T-cell (primary cell): ENCODE measurements at places on chromosomes 4 and X. TPM values are rescaled to one million over a fixed set of nuclear protein-coding genes. Genes with fewer than 3 reads are reported as not detected.

TBC1D8B gene
- 0.95 TPM for total RNA-seq

NHS gene
- 0.03 TPM for total RNA-seq

CDKL2 gene
- total RNA-seq, result 0.43 TPM

MAGEA1 gene
- total RNA-seq, result not detected

DNA sequence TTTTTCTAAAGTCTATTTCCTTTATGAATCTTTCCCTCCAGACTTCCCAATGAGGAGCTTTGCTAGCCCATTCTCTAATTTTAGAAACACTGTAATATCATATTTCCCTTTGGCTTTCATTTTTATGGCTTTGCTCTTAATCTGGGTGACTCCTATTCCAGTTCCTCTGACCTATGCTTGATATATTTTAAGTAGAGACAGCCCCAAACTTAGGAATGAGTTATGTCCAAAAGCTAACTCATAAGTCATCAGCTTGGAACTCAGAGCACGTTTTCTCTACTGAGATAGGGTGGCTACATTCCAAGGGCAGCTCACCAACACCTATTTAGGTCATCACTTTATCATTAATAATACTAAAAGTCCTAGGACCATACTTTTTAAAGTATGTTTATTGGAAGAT is 77.8 kb downstream of the OR13H1 start:
- no peak overlapping the region for H3K27ac ChIP-seq
- H3K36me3 ChIP-seq, result no peaks in the 10 kb centered on the region
- H3K27me3 ChIP-seq, result no peaks in the 10 kb centered on the region
- DNase-seq, result no peak
- no peaks in the 10 kb centered on the region for H3K4me1 ChIP-seq

GRCh38 chr4:186826846-186827533 is 103.3 kb upstream of the FAT1 start:
- H3K4me3 ChIP-seq, result no peak overlapping the region
- no peaks in the 10 kb centered on the region for H3K36me3 ChIP-seq
- H3K4me1 ChIP-seq, result no peaks in the 10 kb centered on the region
- no peak for DNase-seq
- no peak overlapping the region for H3K27ac ChIP-seq
- no peaks in the 10 kb centered on the region for H3K27me3 ChIP-seq

DNA sequence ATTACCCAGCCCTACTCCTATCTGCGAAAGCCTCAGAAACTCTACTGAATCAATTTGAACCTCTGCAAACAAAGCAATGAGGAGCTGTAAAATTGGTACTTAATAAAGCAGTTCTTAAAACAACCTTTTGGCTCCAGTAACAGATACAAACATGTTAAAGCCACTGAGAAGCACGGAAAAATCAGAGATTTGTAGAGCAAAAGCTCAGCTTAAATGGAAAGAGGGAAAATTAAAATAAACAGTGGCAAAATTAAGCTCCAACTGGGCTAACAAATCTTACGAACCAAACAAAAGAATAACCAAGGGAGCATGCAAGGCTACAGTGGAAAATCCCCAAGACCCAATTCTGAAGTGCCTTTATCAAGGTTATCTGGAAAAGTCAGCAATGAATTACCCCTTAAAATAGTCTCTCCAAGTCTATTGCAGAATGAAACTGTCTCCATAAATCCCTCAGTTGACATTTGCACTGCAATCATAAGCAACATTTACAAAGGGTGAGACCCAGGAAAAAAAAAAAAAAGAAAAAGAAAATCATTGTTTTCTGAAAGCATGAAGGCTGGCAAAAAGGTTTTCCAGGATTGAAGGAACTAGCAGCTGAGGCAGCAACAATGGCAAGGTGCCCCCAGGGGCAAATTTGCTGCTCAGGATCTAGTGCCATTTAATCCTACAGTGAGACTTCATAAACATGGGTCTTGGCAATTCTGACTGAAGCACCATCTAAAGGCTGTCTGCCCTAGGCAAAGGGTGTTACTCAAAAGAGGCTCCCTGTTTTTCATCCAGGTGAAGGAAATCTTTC is 40.1 kb downstream of the USP46 start:
- no peak for DNase-seq
- no peaks in the 10 kb centered on the region for H3K4me1 ChIP-seq
- no peaks in the 10 kb centered on the region for H3K36me3 ChIP-seq
- H3K27me3 ChIP-seq, result no peaks in the 10 kb centered on the region
